ENCODE measurements at places on chromosomes 2 and 18.

DNA sequence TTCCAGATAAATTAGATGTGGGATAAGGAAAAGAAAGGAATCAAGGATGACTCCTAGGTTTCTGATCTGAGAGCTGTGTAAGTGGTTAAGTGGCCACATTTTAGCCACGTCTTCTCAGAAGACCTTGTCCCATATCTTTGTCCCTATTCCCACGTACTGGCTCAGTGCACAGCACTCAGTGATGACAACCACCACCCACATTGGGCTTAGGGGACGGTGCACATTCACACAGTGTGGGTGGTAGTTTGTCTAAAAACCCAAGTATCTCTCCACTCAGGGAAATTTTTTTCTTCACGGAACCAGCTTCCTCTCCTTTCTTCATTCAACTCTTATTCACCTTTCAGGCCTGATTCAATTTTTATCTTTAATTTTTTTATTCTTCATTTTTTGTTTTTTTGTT, 30.6 kb upstream of the GCC2 start:
- no peaks in the 10 kb centered on the region for H3K4me1 ChIP-seq
- H3K4me3 ChIP-seq, result no peak overlapping the region
- H3K36me3 ChIP-seq, result no peaks in the 10 kb centered on the region
- DNase-seq, result no peak
- no peak overlapping the region for H3K27ac ChIP-seq

DNA sequence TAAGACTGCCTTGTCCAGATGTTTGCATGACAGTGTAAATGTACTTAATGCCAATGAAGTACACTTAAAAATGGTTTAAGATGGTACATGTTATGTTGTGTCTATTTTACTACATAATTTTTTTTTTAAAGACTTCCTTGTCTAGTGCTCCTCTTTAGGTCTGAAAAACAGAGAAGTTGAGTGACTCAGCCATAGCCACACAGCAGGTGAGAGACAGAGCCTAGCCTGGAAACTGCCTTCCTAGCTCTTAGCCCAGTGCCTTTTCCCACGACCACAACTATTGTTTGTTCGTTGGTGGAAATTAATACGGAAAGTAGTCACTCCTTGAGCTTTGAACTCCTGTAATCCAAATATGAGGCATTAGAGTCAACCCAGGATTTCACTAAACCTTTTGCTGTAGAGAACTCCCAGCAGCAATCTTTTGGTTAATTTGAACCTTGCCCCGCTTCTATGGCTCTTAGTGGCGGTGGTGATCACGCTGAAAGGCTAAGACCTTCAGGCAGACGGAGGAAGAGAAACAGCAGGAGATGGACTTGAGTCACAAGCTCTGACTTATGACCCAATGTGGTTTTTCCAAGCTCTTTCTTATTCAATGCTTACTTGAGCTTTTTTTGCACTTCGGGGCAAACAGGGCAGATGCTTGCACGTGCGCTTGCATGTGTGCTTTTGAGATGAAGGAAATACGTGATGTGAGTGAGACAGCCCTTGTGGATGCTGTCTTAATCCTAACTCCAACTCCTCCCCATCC, 21.2 kb downstream of the TRIB2 start:
- no peak overlapping the region for H3K4me3 ChIP-seq
- H3K36me3 ChIP-seq, result peaks cover 90% of the 10 kb centered on the region
- no peak for DNase-seq
- H3K4me1 ChIP-seq, result peaks cover 38% of the 10 kb centered on the region
- no peaks in the 10 kb centered on the region for H3K27me3 ChIP-seq

- H3K4me3 ChIP-seq, result peak overlapping the region; percentile 100
- H3K27me3 ChIP-seq, result no peaks in the 10 kb centered on the region
- DNase-seq, result peak; percentile 57
- H3K4me1 ChIP-seq, result peaks cover 50% of the 10 kb centered on the region
Measured at GRCh38 chr2:64018701-64019082, 536 bp downstream of the VPS54 start.

DNA sequence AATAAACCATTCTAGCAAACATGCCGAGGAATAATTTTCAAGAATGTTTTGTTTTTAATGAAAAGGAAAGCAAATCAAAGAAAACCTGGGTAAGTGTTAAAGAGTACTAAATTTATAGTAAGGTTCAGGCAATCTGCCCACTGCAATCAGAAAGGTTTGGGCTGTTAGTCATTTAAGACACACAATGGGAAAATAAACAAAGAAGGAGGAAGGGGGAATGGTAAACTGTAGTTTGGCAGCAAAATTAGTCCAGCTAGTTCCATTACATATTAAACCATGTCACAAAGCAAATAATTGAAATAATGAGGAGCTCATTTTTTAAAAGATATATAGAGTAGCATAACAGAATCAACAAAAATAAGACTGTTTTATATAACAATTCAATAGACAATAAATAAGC, 87.5 kb upstream of the COPS8 start:
- no peak overlapping the region for H3K27ac ChIP-seq
- peaks cover 5% of the 10 kb centered on the region for H3K27me3 ChIP-seq
- H3K4me3 ChIP-seq, result no peak overlapping the region

DNA sequence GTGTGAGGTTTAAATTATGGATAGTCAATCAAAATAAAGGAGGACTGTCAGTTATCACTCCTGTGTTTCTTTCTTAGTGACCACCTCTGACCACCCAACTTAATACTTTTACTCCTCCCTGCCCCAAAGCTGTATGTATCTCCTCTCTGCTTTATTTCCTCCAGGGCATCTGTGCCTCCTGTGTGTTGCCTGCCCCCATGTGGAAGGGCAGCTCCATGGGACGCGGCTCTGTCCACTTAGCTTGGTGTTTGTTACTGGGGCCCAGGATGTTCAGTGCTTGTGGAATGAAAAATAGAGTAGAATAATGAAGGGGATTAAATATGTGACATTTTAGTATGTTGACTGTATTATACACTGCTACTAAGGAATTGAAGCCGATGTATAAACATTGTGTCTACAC, 9.8 kb downstream of the ACP1 start:
- no peak overlapping the region for H3K27ac ChIP-seq
- peaks cover 51% of the 10 kb centered on the region for H3K36me3 ChIP-seq
- H3K4me1 ChIP-seq, result peaks cover 7% of the 10 kb centered on the region
- H3K27me3 ChIP-seq, result no peaks in the 10 kb centered on the region

GRCh38 chr18:26547646-26548414, 523 bp downstream of the KCTD1 start:
- peak overlapping the region; percentile 86 for H3K4me3 ChIP-seq
- peak overlapping the region; percentile 60 for H3K27ac ChIP-seq
- peaks cover 7% of the 10 kb centered on the region for H3K36me3 ChIP-seq
- peaks cover 60% of the 10 kb centered on the region for H3K27me3 ChIP-seq
- DNase-seq, result peak; percentile 75
- H3K4me1 ChIP-seq, result peaks cover 30% of the 10 kb centered on the region

DNA sequence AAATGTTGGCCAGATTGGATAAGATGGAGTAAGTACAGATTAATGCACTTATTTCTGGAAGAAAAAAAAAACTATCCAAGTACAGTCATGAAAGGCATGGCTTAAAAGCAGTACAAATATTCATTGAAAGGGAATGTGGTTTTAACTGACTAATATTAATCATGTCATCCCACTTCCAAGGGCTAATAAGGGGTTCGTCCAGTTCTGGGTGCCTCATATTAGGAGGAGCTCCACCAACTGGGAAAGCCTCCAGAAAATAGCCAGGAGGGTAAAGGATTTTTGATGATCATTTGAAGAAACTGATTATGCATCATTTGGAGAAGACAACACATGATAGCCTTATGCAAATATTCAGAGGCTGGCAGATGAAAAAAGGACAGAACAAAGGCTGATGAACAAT, 115.2 kb upstream of the ARL5A start:
- H3K27me3 ChIP-seq, result peaks cover 6% of the 10 kb centered on the region
- no peak for DNase-seq
- no peaks in the 10 kb centered on the region for H3K36me3 ChIP-seq
- H3K27ac ChIP-seq, result no peak overlapping the region
- H3K4me1 ChIP-seq, result no peaks in the 10 kb centered on the region
- no peak overlapping the region for H3K4me3 ChIP-seq

GRCh38 chr2:141925511-141925910, 205.3 kb downstream of the LRP1B start:
- no peak for DNase-seq
- H3K27me3 ChIP-seq, result no peaks in the 10 kb centered on the region
- no peaks in the 10 kb centered on the region for H3K36me3 ChIP-seq
- no peak overlapping the region for H3K27ac ChIP-seq
- no peak overlapping the region for H3K4me3 ChIP-seq

- no peak overlapping the region for H3K27ac ChIP-seq
- DNase-seq, result no peak
Measured at GRCh38 chr2:70964133-70964532, 14.3 kb upstream of the ANKRD53 start.

DNA sequence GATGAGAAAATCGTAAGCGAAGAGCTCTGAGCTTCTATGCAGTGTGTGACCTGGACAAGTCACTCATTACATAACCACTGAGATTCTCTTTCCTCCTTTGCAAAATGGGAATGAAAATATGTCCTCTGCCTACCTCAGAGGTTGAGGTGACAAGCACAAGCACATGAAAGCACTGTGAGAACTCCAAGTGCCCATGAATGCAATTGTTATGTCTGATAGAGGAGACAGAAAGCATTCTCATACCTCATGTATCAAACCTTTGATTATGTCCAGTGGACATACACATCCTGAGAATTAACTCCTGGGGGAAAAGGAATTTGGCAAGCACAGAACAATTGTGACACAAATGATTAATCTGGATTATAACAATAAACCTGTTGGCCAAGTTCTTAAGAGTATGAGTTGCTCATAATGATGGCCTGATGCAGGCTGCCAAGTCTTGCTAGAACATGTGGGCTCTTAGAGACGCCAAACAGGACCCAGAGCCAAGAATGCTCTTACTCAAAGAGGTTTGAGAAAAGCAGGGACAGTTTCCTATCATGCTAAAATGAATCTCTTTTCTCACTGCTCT, 8.5 kb upstream of the RMDN2 start:
- no peak overlapping the region for H3K27ac ChIP-seq
- H3K36me3 ChIP-seq, result no peaks in the 10 kb centered on the region
- H3K4me1 ChIP-seq, result no peaks in the 10 kb centered on the region

- no peaks in the 10 kb centered on the region for H3K27me3 ChIP-seq
- no peak overlapping the region for H3K27ac ChIP-seq
- H3K4me1 ChIP-seq, result no peaks in the 10 kb centered on the region
- no peak overlapping the region for H3K4me3 ChIP-seq
Measured at GRCh38 chr2:122815120-122815519, 1059.7 kb downstream of the TSN start.

GRCh38 chr2:100057901-100058261, 84.5 kb downstream of the AFF3 start:
- no peak overlapping the region for H3K27ac ChIP-seq
- H3K27me3 ChIP-seq, result no peaks in the 10 kb centered on the region
- no peak for DNase-seq
- peaks cover 22% of the 10 kb centered on the region for H3K4me1 ChIP-seq

DNA sequence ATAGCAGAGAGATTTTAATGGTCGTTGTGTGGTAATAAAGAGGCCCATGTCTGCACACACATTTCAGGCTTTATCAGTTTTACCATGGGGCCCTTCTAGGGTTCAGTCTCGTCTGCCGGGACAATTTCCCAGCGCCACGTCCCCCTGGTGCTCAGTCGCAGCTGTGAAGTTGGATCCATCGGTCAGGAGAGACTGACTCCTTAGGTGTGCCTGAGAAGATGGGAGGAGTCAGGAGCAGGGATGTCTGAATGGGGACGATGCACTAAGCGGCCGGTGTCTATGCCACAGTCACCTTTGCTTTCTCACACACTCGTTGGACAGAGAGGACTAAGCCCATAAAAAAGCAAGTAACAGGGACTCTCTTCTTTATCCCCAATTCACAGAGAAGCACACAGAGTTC, 71.4 kb downstream of the TWIST2 start:
- H3K27ac ChIP-seq, result no peak overlapping the region
- H3K4me1 ChIP-seq, result no peaks in the 10 kb centered on the region
- H3K36me3 ChIP-seq, result no peaks in the 10 kb centered on the region
- H3K27me3 ChIP-seq, result peaks cover 20% of the 10 kb centered on the region

DNA sequence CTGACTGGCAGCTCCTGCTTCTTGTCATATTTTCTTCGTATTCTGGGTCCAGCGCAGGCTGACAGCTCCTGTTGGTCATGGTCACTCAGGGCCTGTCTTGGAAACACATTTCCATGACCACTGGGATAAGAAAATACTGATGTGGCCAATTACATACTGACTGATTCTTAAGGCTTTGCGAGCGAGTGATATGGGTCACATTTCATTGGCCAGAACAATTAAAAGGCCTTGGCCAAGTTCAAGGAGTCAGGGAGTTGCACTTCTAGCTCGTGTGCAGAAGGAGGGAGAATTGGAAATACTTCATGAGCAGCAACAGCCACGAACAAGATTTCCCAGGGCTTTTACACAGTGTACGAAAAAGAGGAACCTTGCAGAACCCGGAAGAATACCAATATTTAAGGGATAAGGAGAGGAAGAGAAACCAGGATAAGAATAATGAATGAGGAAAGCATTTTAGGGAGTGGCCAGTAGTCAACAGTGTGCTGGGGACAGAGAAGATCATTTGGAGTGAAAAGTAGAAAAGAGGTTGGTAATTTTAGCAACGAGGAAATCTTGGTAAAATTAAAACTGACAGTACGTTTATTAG, 149.5 kb downstream of the ATP9B start:
- H3K27ac ChIP-seq, result no peak overlapping the region
- DNase-seq, result no peak
- no peaks in the 10 kb centered on the region for H3K27me3 ChIP-seq
- H3K4me3 ChIP-seq, result no peak overlapping the region
- peaks cover 4% of the 10 kb centered on the region for H3K36me3 ChIP-seq

- DNase-seq, result peak; percentile 37
- H3K4me3 ChIP-seq, result no peak overlapping the region
- no peaks in the 10 kb centered on the region for H3K4me1 ChIP-seq
- no peaks in the 10 kb centered on the region for H3K36me3 ChIP-seq
Measured at GRCh38 chr2:160694631-160695030, 201.0 kb upstream of the RBMS1 start.

GRCh38 chr2:229270551-229271410, at the start of gene PID1:
Gene PID1, minus strand, starts transcription at chr2:229271287. Its CDS starts 244 bp downstream, at chr2:229271043.
- H3K27ac ChIP-seq, result no peak within 1 kb of the TSS
- no peak within 1 kb of the TSS for H3K4me3 ChIP-seq
- no peak for DNase-seq
- H3K4me1 ChIP-seq, result no peaks in the 10 kb centered on the region

- H3K4me1 ChIP-seq, result peaks cover 33% of the 10 kb centered on the region
- no peak overlapping the region for H3K4me3 ChIP-seq
- no peaks in the 10 kb centered on the region for H3K27me3 ChIP-seq
- H3K36me3 ChIP-seq, result peaks cover 17% of the 10 kb centered on the region
- no peak overlapping the region for H3K27ac ChIP-seq
- DNase-seq, result no peak
Measured at GRCh38 chr2:229910147-229910831, 11.5 kb downstream of the TRIP12 start.

- H3K4me1 ChIP-seq, result no peaks in the 10 kb centered on the region
- no peak overlapping the region for H3K27ac ChIP-seq
- H3K36me3 ChIP-seq, result no peaks in the 10 kb centered on the region
- H3K4me3 ChIP-seq, result no peak overlapping the region
- DNase-seq, result no peak
- H3K27me3 ChIP-seq, result peaks cover 9% of the 10 kb centered on the region
Measured at GRCh38 chr2:172845028-172845630, 109.5 kb downstream of the RAPGEF4 start.

DNA sequence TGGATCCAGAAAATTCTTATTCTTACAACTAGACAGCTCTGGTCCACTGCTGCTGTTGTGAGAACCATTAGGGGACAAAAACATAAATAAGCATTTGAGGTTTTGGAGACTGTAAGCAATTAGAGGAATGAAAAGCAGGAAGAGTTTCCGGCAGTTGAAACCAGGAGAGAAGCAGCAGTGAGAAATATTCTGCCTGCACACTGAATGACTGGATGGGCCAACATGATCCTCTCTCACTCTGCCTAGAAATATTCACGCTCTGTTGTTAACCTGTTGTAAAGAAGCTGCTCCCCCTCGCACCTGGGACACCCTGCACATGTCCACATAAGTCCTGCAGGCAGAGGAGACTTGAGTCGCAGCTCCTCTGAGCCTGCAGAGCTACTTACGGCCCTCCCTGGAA, 60.4 kb upstream of the RNF152 start:
- H3K4me1 ChIP-seq, result peaks cover 18% of the 10 kb centered on the region
- H3K4me3 ChIP-seq, result no peak overlapping the region
- H3K36me3 ChIP-seq, result no peaks in the 10 kb centered on the region
- peaks cover 41% of the 10 kb centered on the region for H3K27me3 ChIP-seq

All from activated naive CD4-positive, alpha-beta T cell treated with anti-CD3 and anti-CD28 coated beads, Interleukin-2, amount 10 ng/mL, durations not matched to agents 7 days and 5 days (primary cell).